Activated CD8-positive, alpha-beta T cell treated with anti-CD3 and anti-CD28 coated beads, Interleukin-2, amount 10 ng/mL, durations not matched to agents 7 days and 5 days (primary cell): ENCODE measurements at places on chromosomes 16 and 17.

DNA sequence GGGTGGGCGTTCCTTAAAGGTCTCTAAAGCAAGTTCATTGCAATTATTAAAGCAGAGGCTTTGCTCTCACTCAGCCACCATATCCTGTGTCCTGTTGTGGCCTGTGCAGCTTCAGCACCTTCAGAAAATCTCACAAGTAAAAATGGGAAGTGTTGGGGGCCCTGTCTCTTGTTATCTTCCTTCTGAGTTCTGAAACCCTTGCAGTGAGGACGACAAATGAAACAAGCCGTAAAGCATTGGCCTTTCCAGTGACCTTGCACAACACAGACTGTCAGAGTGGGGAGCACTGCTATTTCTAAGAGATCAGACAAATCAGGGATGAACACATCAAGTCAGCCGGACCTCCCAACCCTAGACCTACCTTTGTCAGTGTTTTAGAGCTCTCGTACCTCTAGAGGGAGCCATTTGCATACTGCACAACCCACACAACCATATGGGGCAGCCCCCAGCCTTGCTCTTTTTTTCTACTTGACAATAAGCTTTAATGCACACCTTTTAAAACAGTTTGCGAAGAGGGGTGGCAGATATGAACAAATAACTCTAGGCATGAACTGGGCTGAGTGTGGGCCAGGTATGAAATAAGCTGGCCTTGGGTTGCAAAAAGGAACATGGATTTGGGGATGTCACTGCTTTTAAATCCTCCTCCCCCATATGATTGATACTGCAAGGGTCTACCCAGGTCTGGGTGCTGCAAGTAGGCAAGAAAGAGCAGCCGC is 89.8 kb downstream of the KATNIP start:
- DNase-seq = peak; percentile 35

DNA sequence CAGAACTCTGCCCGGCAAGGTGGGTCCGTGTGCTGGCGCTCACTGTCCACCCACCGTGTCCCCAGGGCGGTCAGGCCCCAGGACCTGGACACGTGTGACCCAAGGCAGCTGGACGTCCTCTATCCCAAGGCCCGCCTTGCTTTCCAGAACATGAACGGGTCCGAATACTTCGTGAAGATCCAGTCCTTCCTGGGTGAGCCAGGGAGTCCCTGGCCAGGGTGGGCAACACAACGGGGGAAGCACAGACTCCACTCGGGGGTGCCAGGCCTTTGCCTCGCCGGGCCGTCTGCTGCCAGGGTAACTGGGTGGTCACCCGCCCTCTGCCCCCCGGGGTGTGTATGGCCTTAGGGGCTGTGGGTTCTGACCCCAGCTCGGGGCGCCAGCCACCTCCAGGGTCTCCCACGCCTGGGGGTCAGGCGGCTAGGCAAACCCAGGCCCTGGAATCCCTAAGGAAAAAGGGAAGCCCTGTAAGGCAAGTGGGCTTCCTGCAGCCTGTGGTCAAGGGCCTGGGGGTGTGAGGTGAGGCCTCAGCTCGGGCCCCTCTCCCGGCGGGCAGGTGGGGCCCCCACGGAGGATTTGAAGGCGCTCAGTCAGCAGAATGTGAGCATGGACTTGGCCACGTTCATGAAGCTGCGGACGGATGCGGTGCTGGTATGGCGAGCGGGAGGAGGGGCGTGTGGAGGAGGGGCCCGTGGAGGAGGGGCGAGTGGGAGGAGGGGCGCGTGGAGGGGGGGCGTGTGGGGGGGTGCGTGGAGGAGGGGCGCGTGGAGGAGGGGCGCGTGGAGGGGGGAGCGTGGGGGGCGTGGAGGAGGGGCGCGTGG is 6.5 kb downstream of the MSLN start:
- DNase-seq = no peak

DNA sequence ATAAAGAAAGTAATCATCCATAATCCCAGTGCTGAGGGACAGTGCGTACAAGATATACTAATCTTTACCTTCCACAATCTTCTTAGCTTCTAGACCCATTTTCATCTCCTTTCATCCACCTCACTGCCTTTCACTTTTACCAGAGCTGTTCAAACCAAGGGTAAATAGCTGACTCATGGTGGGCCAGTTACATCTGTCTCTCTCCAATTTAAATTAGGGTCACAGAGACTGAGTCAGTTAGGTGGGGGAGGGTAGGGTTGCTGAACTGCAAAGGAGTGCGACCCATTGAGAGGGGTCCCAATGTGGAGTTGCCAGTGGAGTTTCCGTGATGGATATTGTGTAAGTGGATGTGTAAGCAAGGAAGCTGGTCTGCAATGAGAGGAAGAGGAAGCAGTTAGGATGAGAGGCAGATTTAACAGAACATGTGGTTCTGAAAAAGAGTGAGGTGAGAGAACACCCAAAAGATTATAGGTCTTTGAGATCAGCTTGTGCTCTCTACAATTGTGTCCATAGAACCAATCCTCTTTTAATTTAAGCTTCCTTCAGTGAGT is 83.5 kb downstream of the GP2 start:
- no peak for DNase-seq

DNA sequence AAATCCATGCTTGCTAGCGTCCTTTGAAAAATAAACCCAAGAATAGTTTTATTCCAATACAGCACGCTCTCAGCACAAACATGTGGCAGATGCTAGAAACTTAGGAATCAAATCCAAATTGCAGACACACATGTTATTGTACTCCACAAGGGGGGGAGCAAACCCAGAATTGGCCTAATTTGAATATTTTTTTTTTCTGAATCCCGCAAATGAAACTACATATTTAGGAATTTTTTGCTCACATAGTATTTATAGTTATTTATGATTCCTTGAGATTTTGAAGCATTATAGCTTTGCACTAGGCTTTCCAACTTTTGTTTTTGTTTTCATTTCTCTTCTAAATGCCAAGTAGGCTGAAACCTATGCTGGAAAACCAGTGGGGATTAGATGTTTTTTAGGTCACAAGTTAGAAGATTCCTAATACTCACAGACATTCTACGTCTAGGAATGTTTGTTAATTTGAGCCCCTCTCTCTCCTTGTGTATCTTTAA is 59.3 kb upstream of the CDH11 start:
- no peak for DNase-seq

GRCh38 chr16:84482001-84482891 is 22.2 kb downstream of the MEAK7 start:
- DNase-seq = no peak

DNA sequence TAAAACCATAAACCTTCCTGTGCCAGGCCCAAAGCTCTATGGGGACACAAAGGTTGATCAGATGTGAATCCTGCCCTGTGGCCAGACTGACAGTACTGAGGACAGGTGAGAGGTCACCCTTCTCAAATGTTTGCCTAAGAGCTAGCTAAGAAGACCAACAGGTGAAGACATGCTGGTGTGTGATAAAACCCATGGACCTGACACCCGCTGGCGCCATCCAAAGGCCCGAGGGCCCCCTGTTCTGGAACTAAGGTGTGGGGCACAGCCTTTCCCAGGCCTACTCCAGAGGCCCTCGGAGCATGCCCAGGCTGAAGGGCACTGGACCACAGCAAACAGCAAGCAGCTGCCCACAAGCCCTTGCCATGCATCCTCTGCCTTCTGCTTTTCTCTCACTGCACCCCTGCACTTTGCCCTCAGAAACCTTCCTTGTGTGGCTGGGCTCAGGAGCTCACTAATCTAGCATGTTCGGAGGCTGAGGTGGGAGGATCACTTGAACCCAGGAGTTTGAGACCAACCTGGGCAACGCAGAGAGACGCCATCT is 5.2 kb upstream of the CDK3 start:
- DNase-seq = no peak
